ENCODE measurements at places on chromosomes 7 and 10.
A peak's percentile ranks its signal among the peaks of the same experiment; 100 is the strongest.

DNA sequence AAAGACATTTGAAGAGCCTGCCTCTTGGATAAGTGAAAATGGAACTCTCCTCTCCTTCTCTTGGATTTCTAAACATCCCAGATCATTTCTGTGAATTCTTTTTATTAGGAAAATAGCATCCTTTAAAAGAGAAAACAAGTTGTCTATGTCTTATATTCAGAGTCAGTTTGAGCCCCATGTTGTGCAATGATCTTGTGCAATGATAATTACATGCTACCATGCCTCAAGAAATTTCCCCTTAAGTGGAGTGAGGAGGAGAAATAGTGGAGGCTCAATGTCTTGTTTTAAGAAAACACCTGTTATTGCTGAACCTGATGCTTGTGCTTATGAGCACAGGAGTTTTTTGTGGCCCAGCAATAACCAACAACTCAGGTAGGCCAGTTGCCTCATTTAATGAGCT, 103.6 kb downstream of the NPSR1 start:
- DNase-seq = peak; percentile 3

DNA sequence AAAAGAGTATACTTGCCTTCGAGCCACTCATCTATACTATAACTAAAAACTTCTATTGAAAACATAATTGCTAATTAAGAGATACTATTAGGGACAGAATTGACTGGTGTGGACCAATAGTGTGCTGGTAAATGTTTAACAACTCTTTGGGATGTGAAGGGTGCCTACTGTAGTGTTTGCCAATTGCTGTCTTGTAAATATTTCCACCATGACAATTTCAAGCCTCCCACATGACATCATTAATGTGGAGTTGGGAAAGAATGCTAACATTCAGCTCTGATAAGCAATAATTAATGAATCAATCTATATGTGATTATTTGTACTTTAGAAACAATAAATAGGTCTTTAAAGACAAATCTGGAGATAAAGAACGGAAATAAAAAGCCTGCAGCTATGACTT, 136.8 kb downstream of the DGKB start:
- no peak for DNase-seq

GRCh38 chr7:98911916-98912315, 33.6 kb downstream of the TRRAP start:
- DNase-seq = no peak

GRCh38 chr10:118543714-118544400, 51.6 kb downstream of the PRLHR start:
- DNase-seq = peak; percentile 43

- DNase-seq = no peak
Measured at GRCh38 chr10:131820626-131821025, 80.2 kb upstream of the PPP2R2D start.

- peak; percentile 76 for DNase-seq
Measured at GRCh38 chr10:124153023-124153826, 59.8 kb upstream of the CHST15 start.

DNA sequence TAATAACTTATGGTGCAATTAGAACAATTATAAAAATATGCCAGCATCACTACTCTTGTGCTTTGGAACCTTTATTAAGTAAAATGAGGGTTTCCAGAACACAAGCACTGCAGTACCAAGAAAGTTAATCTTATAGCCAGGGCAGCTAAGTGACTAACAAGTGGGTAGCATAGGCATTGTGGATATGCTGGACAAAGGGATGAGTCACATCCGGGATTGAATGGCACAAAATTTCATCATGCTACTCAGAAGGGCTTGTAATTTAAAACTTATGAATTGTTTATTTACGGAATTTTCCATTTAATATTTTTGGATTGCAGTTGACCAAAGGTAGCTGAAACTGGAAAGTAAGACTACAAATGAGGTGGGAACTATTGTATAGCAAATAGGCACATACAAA, 250.6 kb downstream of the C7orf25 start:
- peak; percentile 82 for DNase-seq

DNA sequence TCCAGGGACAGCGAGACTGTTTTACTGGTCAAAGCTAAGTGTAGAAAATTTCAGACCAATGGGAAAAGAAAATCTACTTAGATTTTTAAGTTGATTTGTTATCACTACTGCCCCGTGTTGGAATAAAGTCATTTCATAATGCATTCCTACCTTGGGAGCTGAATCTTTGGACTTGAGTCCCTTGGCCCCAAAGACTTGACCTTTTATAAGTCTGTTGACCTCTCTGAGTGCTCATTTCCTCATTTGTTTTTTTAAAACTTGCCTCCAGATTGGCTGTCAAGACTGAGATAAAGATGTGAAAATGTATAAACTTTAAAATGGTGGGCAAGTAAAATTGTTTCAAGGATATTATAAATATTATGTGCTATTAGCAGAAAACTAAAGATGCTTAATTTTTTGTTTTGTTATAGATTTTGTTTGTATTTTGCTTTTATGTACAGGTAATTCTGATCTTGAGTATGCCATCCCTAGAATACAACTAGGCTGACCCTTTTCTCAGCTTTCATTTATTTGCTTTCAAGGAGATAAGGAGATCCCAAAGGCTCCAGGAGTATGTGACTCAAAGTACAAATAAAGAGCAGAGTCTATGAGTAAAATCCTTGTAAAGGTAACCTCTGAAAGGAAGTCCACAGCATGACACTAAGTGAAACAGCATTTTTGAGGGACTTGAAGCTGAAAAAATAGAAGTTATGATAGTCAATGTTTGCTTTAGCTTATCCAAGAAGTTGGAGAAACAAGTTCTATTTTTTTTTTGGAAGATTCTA, 54.6 kb downstream of the TMEM26 start:
- no peak for DNase-seq

- DNase-seq = no peak
Measured at GRCh38 chr7:84250452-84250851, 55.9 kb upstream of the SEMA3A start.

GRCh38 chr10:122282909-122283308, 11.8 kb downstream of the BTBD16 start:
- DNase-seq = no peak

- no peak for DNase-seq
Measured at GRCh38 chr7:99190359-99191009, 17.4 kb downstream of the KPNA7 start.

DNA sequence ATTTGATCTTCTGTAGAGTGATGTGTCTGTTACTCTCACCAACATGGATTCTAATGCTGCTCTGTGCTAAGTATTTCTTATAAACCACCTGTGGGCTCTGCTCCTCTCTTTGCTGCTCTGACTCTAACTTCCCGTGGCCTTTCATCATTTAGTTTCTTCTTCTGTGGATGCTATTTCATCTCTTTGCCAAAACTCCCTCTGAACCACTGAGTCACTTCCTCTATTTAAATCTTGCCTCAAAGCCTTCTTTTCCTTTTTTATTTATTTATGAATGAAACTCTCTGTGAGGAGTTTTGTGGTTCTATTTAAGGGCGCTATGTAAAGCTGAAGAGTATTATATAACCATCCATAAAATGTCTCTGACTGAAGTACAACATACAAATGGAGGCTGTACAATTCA, 538.5 kb downstream of the SUGCT start:
- DNase-seq = peak; percentile 69

DNA sequence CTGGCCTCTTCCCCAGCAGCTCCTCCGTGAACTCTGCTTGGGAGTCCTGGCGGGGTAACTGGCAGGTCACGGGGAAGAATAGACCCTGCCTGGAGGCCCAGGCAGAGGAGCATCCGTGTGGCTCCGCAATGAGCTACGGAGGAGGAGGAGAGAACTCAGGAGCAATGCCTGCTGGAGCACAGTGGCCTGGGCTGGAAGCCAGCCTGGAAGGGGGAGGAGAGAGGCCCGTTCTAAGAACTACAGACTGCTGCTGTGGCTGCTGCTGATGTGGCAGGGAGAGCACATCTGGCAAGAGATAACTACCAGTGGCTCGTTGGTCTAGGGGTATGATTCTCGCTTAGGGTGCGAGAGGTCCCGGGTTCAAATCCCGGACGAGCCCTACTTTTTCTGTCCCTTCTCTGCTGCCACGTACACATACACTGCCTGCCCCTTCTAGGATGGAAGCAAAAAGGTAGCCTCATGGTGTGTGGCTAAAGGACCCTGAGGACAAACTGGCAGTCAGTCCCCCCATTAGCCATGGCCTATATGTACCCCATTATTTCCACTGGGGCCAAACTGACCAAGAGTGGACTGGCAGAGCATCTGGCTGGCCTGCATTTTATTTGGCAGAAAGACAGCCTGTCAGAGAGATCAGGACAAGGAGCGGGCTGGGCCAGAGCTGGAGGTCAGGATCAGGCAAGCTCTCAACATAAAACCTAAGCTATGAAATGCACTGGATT, 7.7 kb upstream of the OPN1SW start:
- peak; percentile 89 for DNase-seq

DNA sequence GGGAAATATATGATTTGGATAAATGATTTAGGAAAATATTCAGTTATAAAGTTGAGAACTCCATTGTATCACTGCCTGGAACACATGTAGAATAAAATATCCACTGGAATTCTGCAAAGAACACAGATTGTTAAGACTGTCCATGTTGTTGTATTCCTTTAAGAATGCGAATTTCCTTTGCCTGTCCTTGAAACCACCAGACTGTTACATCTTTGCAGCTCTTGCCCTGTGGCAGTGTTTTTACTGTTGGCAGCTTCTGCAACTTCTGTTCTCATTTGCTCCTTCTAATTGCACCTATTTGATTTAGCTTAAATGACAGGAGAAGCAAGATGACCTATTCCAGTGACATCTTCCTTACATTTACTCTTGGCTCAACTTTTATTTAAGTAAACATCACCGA, 39.7 kb downstream of the MALSU1 start:
- no peak for DNase-seq

- DNase-seq = no peak
Measured at GRCh38 chr10:30842185-30842584, 189.5 kb downstream of the ZNF438 start.

DNA sequence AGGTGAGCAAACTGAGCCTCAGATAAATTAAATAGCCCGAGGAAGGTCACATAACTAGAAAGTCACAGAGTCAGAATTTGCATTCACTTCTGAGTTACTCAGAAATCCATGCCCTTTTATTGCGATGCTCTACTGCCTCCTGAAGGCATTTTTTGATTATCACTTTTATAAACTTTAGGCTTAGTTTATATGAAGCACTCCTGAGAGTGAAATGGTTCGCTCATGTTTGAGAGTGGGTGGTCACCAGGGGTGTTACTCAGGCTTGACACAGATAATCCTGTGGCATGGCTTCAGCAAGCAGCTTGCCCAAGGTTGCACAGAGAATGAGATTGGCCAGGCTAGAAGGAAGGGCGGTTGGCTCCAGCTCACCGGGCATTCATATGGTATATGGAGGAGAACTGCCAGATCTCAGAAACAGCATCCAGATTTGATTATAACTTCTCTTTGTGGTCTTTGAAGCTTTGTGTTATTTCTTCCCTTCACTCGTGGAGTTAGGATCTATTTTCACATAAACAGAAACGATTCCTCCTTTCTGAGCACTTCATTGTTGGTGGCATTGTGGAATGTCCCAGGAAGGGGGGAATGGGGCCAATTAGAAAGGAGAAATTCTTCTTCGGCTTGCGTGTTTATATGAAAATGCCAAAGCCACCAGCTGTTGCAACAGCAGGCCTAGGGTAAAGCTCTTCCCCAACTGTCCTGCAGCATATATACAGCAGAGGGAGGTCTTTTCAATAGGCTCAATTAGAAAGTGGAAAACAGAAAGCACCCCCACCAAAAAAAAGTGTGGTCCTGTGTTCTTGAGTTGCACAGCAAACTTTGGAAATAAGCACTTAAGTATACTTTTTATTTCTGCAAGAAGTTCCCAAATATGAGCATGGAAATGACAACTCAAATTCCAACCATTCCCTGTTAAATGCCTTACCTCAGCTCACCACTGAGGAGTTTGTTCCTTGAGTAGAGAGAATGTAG, 628.8 kb downstream of the SUGCT start:
- peak; percentile 91 for DNase-seq

DNA sequence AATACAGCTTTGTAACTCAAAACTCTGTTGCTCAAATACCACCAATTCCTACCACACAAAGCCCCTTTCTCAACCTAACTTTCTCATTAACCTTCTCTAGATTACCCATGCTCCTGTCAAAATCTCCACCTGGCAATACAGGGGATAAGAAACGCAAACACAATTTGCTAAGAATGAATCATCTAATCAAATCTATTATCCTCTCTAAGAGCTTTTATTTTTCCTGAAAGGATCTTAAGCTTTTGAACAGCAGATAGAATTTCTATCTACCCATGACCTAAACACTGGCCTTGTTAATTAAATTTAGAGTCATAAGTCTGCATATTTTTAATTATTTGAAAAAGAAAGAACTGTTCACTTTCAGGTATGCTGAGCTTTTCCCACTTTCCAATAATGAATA, 98.3 kb downstream of the HBP1 start:
- DNase-seq = no peak

DNA sequence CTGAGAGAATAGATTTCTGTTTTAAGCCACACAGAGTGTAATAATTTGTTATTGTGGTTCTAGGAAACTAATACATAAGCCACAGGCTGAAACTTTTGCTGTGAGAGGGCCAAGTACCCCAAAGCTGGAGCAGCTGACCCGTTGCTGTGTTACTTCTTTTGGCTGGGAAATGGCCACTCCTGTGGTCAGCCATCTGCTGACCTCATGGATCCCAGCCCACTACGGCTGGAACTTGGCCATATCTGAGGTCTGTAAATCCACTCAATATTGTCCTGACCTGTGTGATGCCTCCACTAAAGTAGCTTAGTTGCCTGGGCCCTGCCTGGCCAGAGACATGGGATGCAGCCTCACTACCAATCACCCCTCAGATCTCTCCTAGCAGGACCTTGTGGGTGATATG, 17.4 kb upstream of the LOXL4 start:
- DNase-seq = no peak

DNA sequence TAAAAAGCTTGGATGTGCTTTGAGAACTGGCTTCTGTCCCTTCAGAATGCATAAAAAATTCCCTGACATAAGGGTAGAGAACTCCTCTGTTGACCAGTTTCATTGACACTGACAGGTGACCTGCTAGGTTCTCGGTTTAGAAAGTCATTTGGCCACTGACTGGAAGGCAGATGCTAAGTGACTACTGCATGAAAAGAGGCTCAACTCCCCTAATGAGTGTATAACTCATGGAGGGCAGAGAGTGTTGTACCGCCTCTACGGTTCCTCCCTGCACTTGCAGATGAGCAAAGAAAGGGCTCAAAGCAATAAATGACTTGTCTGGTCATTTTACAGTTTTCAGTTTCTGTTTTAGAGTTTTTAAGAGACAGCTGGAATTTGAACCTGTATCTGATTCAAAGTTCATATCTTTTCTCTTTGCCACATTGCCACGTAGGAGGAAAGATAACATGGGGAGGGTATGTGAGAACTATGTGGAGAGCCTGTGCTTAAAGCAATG, 2.9 kb upstream of the FGL2 start:
- no peak for DNase-seq

Measured in AG10803 (cell line).